Omental fat pad (tissue), 4 donors: ENCODE measurements at places on chromosomes 13 and 19.
A peak's percentile ranks its signal among the peaks of the same experiment; 100 is the strongest.

- DNase-seq: no peak
Measured at GRCh38 chr13:65488606-65489005, 1741.5 kb downstream of the PCDH9 start.

DNA sequence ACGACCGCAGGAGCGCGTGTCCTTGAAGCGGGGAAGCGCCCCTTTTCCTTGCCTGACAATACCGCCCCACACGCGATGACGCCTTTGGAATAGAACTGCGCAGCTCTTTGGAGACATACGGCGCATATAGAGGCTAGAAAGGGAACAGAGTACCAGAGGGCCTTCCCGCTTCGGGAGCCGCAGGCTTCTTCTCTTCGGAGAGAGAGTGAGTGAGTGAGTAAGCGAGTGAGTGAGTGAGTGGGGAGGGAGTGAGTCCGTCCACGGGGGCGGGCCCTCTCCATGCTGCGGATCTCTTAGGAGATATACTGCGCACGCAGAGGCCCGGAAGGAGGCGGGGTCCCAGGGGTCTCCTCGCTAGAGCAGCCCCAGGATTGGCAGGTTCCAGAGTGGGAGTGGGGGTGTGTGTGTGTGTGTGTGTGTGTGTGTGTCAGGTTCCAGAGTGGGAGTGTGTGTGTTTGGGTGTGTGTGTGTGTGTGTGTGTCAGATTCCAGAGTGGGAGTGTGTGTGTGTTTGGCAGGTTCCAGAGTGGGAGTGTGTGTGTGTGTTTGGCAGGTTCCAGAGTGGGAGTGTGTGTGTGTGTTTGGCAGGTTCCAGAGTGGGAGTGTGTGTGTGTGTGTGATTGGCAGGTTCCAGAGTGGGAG, 97.0 kb downstream of the INSR start:
- peak; percentile 84 for DNase-seq

DNA sequence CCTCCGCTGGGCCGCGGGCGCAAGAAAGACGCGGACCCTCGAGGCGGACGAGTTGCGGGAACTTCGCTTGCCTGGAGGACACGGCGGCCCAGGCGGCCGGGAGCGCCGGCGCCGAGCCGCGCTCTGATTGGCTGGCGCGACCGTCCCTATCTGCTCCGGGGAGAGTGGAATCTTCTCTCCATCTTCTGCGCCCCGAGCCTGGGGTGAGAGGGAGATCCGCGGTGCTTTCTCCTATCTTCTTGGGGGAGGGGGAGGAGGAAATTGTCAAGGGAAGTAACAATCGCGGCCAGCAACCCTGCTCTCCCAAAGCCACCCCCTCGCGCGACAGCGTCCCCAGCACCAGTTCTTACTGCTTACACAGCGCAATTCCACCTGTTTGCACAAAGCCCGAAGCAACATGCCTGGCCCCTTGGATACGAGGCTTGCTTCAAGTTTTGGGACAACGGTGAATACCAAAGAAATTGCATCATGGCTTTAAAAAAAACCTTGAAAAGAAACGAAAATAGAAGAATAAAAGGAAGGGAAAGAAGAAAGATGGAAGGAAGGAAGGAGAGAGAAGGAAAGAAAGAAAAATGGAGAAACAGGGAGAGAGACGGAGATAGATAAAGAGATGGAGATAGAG, 4.8 kb downstream of the SOX21 start:
- no peak for DNase-seq

GRCh38 chr13:101567841-101568240, 115.4 kb downstream of the ITGBL1 start:
- no peak for DNase-seq

DNA sequence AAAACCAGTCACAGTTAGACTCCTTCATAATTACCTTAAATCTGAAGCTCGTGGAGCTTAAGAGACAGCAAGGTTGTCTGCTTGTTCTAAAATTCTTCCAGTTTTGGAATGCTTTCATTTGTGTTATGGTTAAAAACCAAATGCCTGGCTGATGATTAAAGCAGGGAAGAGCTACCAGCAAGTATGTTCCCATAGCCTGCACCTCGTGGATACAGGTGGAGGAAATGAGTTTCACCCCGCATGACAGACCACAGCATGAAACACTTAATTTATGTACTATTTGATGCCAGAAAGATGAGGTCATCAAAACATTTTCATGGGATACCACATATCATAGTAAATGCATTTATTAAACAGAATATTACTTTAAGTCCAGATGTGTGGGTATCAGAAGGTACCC, 416 bp upstream of the DOCK9 start:
- DNase-seq: no peak

GRCh38 chr19:51789061-51789795, 5.7 kb upstream of the FPR3 start:
- no peak for DNase-seq
